ENCODE measurements at places on chromosomes 16 and 17.

- no peak for DNase-seq
Observed at GRCh38 chr17:79852748-79853147, 13.5 kb upstream of the CBX4 start.

DNA sequence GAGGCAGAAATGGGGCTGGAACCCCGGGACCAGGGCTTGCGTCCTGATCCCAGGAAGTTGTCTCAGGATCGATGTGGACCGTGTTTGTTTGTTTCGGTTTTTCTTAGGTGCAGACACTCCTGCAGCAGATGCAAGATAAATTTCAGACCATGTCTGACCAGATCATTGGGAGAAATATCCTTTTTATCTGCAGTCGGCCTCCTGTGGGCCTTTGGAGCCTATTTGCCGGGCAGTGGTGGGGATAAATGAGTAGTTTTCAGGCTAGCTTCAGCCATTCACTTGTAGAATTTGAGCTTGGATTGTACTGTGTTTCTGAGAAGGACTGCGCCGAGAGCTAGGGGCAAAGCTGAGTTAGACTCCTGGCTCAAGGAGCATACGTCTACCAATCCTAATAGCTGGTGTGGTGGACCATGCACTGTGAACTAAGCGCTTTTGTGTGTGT, 816 bp downstream of the HSBP1 start:
- DNase-seq: no peak

DNA sequence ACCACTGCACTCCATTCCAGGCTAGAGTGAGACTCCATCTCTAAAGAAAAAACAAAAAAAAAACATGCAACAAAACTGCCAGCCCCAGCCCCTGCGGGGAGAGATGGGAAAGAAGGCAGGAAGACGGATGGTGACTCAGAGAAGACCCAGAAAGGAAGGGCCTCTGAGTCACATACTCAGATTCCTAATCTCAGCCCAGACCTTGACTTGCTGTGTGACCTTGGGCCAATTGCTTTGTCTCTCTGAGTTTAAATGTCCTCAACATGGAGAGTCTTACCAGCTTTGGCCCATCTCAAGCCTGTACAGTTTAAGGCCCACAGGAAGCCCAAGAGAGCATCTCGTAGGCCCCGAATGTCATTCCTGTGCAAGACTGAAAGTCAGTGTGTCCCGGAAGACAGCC, 86.5 kb upstream of the LHX1 start:
- no peak for DNase-seq

DNA sequence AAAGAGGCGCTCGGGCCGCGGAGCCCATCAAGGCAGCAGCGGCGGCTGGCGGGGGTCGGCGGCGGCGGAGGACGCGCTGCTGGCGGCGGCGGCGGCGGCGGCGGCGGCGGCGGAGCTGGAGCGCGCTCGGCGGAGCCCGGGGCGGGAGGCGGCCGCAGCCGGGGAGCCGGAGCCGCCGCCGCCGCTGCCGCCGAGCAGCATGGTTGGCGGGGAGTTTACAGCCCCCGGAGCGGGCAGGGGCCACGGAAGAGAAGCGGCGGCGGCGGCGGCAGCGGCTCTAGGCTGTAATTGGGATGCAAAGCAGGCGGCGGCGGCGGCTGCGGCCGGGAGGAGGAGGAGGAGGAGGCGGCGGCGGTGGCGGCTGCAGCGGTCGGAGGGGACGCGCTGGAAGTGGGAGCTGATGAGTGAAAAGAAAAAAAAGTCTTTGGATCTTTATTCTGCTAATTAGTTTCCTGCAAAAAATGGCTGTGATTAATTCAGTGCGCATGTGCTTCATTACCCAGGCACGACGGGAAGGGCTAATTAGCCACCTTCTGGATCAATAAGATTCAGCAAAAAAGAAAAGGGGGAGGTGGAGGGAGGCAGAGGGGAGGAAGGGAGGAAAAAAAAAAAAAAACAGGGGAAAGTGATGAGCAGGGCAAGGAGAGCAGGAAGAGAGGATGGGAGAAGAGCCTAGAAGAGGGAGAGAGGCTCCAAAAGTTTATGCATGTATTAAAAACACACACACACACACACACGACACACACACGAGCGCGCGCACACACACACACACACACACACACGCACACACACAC, 10.9 kb upstream of the ZFHX3 start:
- DNase-seq: peak; percentile 70

- DNase-seq: no peak
Observed at GRCh38 chr16:24980077-24980793, 34.9 kb downstream of the ARHGAP17 start.

DNA sequence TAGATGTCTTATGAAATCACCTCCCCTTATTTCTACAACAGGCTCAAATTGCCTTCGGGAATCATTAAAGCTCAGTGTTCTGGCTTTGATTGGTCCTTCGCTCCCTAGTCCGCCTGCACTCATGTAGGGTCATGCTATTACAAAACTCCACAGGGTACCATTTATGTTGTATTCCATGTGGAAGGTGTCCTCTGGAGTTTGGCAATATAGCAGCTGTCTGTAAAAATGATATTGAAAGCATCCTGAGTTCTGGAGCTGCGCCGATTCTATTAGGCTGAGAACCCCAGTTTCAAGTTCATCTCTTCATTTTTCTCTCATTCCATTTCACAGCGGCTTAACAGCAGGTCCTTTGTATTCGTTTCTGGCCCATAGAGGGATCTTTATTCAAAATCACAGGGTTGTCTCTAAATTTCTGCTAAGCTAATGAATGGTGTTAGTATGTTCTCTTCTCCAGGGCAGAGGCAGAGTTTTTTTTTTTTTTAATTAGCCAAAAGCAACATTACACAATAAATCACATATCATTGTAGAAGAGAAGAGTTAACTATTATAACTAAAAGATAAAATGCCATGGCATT, 71.9 kb upstream of the TEKT1 start:
- no peak for DNase-seq

DNA sequence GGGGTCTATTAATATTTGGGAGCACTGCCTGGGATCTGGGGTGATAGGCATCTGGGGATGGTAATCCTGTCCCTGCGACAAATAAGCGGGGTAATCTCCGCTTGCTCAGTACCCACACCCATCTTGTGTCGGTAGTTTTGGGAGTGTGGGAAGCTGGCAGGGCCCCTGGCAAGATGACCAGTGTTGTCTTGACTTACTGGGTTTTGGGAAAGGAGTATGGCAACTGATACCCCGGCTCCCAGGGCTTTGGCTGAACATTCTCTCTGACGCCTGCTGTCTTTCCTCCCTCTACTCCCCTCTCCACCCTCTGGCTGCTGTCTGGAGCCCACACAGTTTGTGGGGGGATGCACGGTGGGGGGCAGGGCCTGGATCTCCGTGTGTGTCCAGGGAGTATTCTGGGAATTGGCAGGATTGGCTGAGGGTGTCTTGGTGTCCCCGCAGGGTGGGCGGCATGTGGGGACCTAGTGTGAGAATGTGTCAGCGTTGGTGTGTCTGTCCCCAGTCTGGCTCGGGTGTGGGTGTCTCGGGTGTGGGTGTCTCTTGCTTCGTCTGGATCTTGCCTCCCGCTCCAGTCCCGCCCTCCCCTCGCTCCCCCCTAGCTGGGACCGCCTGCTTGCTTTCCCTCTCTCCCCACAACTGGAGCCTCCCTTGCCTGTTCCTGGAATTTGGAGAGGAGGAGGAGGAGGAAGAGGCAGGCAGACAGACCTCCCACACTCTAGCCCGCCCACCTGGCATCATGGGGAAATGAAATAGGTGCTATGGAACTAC, 12.0 kb downstream of the RARA start:
- no peak for DNase-seq

GRCh38 chr17:68704871-68705713, 103.9 kb upstream of the FAM20A start:
- DNase-seq: no peak

- DNase-seq: no peak
Observed at GRCh38 chr16:86926181-86927094, 348.1 kb downstream of the FOXL1 start.

DNA sequence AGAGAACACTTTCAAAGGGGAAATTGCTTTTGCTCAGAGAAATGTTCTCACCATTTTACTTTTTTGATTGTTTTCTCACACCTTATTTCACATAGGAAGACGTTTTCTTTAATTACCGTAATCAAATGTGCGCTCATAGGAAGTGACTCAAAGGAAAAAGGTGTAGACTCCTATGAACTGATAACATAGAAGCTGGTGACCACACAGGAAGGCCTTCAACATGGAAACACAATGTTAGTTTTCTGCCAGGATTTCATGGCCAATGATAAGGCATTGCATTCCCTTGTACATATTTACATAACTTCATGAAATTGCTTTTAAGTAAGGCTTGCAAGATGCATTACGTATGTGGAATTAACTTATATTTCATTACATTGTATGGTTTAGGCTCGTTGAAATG, 40.9 kb upstream of the KCNJ16 start:
- DNase-seq: no peak

GRCh38 chr16:85372627-85373372, 240.3 kb upstream of the GSE1 start:
- DNase-seq: no peak

DNA sequence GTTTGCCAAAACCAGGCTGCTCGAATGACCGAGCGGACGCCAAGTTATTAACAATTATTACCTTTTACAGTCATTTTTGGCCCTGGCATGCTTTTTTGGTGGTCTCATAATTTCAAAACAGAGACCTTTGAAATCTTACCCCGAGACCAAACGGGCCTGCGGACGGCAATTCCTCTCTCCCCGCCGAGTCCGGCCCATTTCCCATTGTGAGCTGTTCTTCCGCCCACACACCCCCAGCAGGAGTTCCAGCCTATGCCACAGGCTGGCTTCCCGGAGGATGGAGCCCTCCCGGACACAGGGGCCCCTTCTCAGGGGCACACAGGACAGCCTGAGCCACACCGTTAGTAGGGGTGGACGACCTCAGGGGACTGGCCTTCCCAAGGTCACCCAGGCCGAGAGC, 130.7 kb downstream of the C16orf95 start:
- no peak for DNase-seq
